Activated naive CD8-positive, alpha-beta T cell treated with anti-CD3 and anti-CD28 coated beads, Interleukin-2, amount 10 ng/mL, durations not matched to agents 7 days and 5 days (primary cell): ENCODE measurements at places on chromosomes 7 and 10. TPM values are rescaled to one million over a fixed set of nuclear protein-coding genes. Genes with fewer than 3 reads are reported as not detected.

Gene CDNF
- 1.0 TPM for total RNA-seq

Gene CYP3A5
- total RNA-seq = not detected

Gene MGAM2
- total RNA-seq = not detected

Gene ETV1
- 0.44 TPM for total RNA-seq

Gene CLEC2L
- not detected for total RNA-seq

Gene TMEM140
- total RNA-seq = 31.0 TPM

Gene C1GALT1
- 51.4 TPM for total RNA-seq

GRCh38 chr7:31445686-31446355 lies 68.1 kb upstream of the ITPRID1 start:
- H3K27me3 ChIP-seq = no peaks in the 10 kb centered on the region
- H3K27ac ChIP-seq = no peak overlapping the region
- no peaks in the 10 kb centered on the region for H3K4me1 ChIP-seq

GRCh38 chr7:133434246-133434865 lies 181.5 kb downstream of the EXOC4 start:
- DNase-seq = no peak
- H3K27ac ChIP-seq = no peak overlapping the region
- peaks cover 6% of the 10 kb centered on the region for H3K36me3 ChIP-seq
- H3K27me3 ChIP-seq = no peaks in the 10 kb centered on the region
- no peak overlapping the region for H3K4me3 ChIP-seq

DNA sequence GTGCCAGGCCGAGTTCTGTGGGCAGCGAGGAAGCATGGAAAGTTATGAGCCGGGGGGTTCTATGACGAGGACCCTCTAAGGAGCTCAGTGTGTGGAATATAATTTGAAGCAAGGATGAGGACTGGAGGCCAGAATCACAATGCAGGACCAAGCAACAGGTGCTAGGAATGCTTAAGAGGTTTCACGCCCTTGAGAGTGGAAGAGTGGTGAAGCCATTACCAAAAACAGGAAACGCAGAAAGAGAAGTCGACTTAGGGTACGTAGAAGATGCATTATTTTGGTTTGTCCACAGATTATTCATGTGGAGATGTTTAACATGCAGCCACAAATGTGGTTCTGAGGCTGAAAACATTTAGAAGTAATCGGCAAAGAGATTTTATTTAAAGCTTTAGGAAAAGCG lies 78.7 kb downstream of the PIP4K2A start:
- peaks cover 61% of the 10 kb centered on the region for H3K4me1 ChIP-seq
- peak overlapping the region; percentile 70 for H3K27ac ChIP-seq
- H3K4me3 ChIP-seq = peak overlapping the region; percentile 33
- H3K36me3 ChIP-seq = peaks cover 41% of the 10 kb centered on the region
- no peak for DNase-seq
- H3K27me3 ChIP-seq = no peaks in the 10 kb centered on the region

DNA sequence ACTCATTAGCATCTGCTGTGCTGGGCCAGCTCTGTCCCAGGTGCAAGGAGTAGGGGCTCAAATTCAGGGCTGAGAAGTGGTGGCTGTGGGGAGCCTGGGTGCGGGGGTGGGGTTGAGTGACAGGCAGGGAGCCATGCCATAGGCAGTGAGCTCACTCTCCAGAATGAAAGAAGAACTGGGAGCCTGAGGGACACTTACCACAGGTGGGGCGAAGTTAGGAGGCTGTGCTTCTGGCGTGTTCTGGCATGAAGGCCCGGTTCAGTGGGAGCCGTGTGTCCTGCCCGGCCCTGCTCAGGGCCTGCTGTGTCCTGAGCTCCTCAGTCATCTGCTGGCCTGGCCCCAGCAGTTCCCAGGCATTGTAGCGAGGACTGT lies 62.5 kb downstream of the MKI67 start:
- H3K4me1 ChIP-seq = peaks cover 74% of the 10 kb centered on the region
- no peak for DNase-seq
- peak overlapping the region; percentile 83 for H3K27ac ChIP-seq

DNA sequence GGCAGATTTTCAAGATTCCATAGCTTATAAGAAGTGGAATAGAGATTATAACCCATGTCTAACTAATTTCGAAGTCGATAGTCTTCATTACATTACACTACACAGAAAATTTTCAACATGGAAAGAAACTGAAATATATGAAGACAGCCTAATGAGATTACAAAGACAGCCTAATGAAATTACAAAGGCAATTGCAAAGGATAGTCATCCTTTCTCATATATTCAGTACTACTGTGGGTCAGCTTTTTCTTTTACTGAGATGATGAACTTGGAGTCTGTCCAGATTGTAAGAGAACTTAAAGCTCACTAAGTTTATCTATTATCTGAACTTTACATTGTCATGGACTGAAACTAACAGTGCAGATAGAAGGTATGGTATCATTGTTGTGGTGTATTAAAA lies 304.4 kb upstream of the MBL2 start:
- no peak for DNase-seq
- H3K36me3 ChIP-seq = no peaks in the 10 kb centered on the region
- H3K4me3 ChIP-seq = no peak overlapping the region

DNA sequence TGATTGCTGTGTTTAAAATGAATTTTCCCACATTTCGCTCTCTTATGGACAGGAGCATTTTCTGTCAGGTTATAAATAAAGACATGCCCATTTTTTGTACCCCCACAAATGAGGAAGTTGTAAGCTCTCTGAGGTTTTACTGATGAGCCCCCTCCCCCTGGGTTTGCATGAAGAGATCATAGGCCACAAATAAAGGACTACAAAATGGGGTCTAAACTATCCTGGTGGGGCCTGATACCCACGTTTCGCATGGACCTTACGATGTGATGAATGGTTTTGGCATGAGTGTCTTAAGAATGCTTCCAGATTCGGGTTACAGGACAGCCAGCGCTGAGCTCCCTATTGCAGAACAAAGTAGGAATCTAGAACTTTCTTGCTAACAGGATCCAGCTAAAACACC lies 5.8 kb downstream of the IKZF1 start:
- H3K4me3 ChIP-seq = peak overlapping the region; percentile 97
- H3K4me1 ChIP-seq = peaks cover 39% of the 10 kb centered on the region
- H3K27ac ChIP-seq = peak overlapping the region; percentile 97
- no peak for DNase-seq
- H3K27me3 ChIP-seq = no peaks in the 10 kb centered on the region
- H3K36me3 ChIP-seq = peaks cover 86% of the 10 kb centered on the region

GRCh38 chr10:104259456-104259855 lies 4.8 kb downstream of the GSTO1 start:
- peaks cover 47% of the 10 kb centered on the region for H3K36me3 ChIP-seq
- H3K27me3 ChIP-seq = no peaks in the 10 kb centered on the region
- H3K4me1 ChIP-seq = peaks cover 57% of the 10 kb centered on the region

GRCh38 chr7:100933734-100934133 lies 15.6 kb upstream of the MUC3A start:
- H3K36me3 ChIP-seq = no peaks in the 10 kb centered on the region
- no peak overlapping the region for H3K27ac ChIP-seq
- no peak overlapping the region for H3K4me3 ChIP-seq
- H3K27me3 ChIP-seq = peaks cover 2% of the 10 kb centered on the region
- no peak for DNase-seq

DNA sequence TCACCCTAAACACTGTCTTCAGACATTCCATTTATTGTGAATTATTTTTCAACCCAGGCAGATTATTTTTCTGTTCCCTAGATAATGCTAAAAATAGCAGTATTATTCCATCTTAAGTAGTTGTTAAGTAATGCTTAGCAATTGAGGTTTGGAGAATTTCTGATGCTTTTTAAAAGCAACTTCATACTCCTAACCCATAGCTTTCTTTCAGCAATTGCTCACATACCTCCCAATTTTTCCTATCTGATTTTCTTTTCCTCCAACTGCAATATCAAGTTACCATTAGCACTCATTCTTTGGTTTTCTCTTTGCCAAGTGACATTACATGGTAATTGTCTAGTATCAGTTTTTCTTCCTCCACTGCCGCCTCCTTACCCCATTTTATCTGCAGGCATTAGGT lies 104.7 kb downstream of the GPR85 start:
- no peaks in the 10 kb centered on the region for H3K4me1 ChIP-seq
- H3K36me3 ChIP-seq = no peaks in the 10 kb centered on the region
- peaks cover 3% of the 10 kb centered on the region for H3K27me3 ChIP-seq
- H3K4me3 ChIP-seq = no peak overlapping the region
- no peak for DNase-seq

- no peak for DNase-seq
- peaks cover 3% of the 10 kb centered on the region for H3K36me3 ChIP-seq
- no peak overlapping the region for H3K4me3 ChIP-seq
- no peaks in the 10 kb centered on the region for H3K27me3 ChIP-seq
- H3K27ac ChIP-seq = no peak overlapping the region
These were observed 5.9 kb upstream of the SUN1 start for GRCh38 chr7:826230-826917.
